Spleen (tissue), 13 donors: ENCODE measurements at places on chromosomes 7 and 10. TPM values are rescaled to one million over a fixed set of nuclear protein-coding genes. Genes with fewer than 3 reads are reported as not detected.

GRCh38 chr7:92366730-92367129, 80.6 kb upstream of the GATAD1 start:
- DNase-seq, result no peak
- H3K4me1 ChIP-seq, result no peaks in the 10 kb centered on the region
- H3K4me3 ChIP-seq, result no peak overlapping the region
- H3K36me3 ChIP-seq, result peaks cover 17% of the 10 kb centered on the region

DNA sequence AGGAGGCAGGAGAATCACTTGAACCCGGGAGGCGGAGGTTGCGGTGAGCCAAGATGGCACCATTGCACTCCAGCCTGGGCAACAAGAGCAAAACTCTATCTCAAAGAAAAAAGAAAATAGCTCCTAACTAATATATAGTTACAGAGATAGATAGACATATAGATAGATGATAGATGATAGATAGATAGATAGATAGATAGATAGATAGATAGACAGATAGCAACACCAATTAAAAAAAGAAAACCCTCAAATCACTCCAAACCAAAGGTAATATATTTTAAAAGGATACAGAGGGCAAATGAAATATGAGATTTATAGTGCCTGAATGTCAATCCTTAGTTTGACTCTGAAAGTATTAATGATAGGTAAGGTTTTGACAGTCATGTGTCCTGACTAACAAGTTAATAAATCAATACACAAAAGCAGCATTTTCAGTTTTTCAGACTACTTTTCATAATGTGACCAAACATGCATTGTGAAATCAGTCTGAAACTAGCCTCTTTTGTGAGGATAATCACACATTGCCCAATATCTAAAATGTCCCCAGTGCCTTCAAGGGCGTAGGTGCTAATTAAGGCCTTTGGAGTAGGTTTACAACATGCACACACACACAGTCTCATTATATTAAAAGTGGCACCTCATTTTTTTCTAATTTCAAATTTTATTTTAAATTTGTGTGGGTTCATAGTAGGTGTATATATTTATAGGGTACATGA, 61.2 kb downstream of the BPGM start:
- no peak for DNase-seq
- no peaks in the 10 kb centered on the region for H3K27me3 ChIP-seq
- H3K27ac ChIP-seq, result no peak overlapping the region

- no peaks in the 10 kb centered on the region for H3K27me3 ChIP-seq
- no peak overlapping the region for H3K4me3 ChIP-seq
- no peak for DNase-seq
Observed at GRCh38 chr7:115226410-115226809, 304.5 kb downstream of the MDFIC start.

- no peak overlapping the region for H3K4me3 ChIP-seq
- peak overlapping the region; percentile 92 for H3K27ac ChIP-seq
- DNase-seq, result no peak
- peaks cover 3% of the 10 kb centered on the region for H3K27me3 ChIP-seq
- peaks cover 19% of the 10 kb centered on the region for H3K4me1 ChIP-seq
Observed at GRCh38 chr7:106346678-106347217, 62.0 kb upstream of the NAMPT start.

DNA sequence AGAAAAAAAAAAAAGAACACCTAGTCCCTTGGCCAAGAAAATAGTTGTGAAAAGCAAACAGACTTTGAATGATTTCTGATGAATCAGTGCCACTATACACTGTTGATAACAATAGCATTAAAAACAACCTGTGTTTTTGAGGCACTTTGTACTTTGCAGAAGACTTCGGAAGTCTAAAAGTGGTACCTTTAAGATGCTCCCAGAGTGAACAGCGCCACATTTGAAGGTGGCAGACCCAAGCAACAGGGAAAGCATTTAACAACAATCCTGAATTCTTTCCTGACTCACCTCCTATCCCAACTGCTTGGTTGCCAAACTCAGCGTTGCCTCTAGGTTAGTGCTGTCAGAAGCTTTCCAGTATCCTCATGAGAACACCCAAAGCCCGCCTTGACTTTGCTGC, 102.5 kb upstream of the CCDC6 start:
- H3K27ac ChIP-seq, result no peak overlapping the region
- DNase-seq, result no peak
- no peaks in the 10 kb centered on the region for H3K27me3 ChIP-seq

- no peaks in the 10 kb centered on the region for H3K27me3 ChIP-seq
- no peaks in the 10 kb centered on the region for H3K36me3 ChIP-seq
- H3K4me1 ChIP-seq, result no peaks in the 10 kb centered on the region
- H3K4me3 ChIP-seq, result no peak overlapping the region
- no peak for DNase-seq
Observed at GRCh38 chr10:13839430-13839990, 252.7 kb downstream of the PRPF18 start.

DNA sequence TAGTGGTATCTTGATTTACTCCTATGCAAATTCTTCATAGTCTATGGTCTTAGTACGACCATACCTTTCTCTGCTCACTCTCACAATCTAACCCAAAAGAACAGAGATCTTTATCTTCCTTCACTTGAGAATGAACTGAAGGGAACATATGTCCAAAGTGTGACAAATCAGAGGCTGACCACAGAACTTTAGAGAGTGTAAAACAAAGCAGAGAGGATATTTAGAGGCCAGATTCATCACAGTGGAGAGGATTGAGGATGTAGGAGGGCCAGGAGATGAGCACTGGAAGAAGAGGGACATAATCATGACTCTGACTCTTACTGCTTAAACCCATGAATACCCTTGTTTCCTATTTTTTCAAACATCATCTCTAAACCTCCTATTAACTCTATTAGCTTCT, 935.3 kb upstream of the PHF14 start:
- no peak overlapping the region for H3K27ac ChIP-seq
- H3K27me3 ChIP-seq, result no peaks in the 10 kb centered on the region
- no peaks in the 10 kb centered on the region for H3K36me3 ChIP-seq
- H3K4me1 ChIP-seq, result no peaks in the 10 kb centered on the region

DNA sequence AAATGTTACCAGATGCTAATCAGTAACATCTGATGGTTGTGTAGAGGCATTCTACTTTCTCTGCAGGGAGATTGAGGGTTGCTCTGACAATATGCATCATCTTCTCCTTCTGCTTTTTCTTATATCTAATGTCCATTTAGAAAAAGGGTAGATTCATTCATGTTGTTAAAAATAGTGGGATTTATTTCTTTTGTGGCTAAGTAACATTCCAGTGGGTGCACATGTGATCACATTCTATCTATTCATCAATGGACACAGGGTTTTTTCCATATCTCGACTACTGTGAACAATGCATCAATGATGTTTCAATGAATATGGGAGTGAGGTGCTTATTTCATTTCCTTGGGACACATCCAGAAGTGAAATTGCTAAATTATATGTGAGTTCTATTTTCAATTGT, 103.9 kb downstream of the CRPPA start:
- no peak overlapping the region for H3K27ac ChIP-seq
- H3K27me3 ChIP-seq, result no peaks in the 10 kb centered on the region
- no peak overlapping the region for H3K4me3 ChIP-seq
- no peak for DNase-seq
- H3K4me1 ChIP-seq, result no peaks in the 10 kb centered on the region

- no peaks in the 10 kb centered on the region for H3K27me3 ChIP-seq
- no peak for DNase-seq
- no peak overlapping the region for H3K4me3 ChIP-seq
- H3K36me3 ChIP-seq, result no peaks in the 10 kb centered on the region
- no peaks in the 10 kb centered on the region for H3K4me1 ChIP-seq
Observed at GRCh38 chr7:53835301-53835700, 706.9 kb upstream of the VSTM2A start.

GRCh38 chr10:47323087-47323486, 833 bp downstream of the GDF2 start:
- H3K27ac ChIP-seq, result no peak overlapping the region
- H3K4me1 ChIP-seq, result no peaks in the 10 kb centered on the region
- no peaks in the 10 kb centered on the region for H3K27me3 ChIP-seq
- DNase-seq, result no peak

DNA sequence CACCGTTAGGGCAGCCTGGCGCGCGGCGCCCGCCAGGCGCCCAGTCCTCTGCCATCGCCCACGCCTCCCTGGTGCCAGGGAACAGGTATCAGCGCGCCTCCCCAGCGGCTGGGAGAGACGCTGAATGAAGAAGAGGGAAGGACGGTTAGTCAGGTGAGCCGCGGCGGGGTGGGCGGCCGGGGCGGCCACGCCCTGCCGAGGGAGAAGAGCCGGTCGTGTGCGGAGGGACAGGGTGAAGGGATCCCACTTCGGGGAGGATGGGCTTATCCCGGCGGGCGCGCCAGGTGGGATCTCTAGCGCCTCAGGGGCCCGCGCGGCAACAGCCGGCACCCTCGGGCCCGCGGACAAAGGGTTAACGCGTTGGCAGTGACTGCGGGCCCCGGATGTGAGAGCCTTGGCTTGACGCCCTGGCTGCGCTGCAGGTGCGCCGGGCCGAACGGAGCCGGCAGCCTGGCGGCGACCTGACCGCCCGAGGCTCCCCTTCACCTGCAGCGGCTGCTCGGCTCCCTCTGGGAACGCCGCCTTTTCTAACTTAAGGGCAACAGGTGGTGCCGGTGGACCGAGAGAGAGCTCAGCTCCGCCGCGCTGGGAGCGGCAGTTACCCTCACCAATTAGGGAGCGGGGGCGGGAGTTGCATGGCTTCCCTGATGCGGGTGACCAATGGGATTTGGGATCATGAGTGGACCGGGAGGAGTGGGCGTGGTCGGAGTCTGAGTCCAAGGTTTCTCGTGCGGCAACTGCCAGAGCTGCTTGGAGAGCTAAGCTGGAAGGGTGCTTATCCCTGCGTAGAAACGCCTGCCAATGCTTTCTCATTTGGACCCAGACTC, at the start of gene ARL4A:
TSS of gene ARL4A (plus strand) at position 743 of the 827 bp plus-strand sequence. CDS start 622 bp downstream, outside the sequence.
- H3K27me3 ChIP-seq, result no peaks in the 10 kb centered on the region
- H3K27ac ChIP-seq, result peak within 1 kb of the TSS; percentile 94
- DNase-seq, result peak; percentile 96
- peaks cover 18% of the 10 kb centered on the region for H3K4me1 ChIP-seq
- peak within 1 kb of the TSS; percentile 98 for H3K4me3 ChIP-seq
- H3K36me3 ChIP-seq, result no peaks in the 10 kb centered on the region

GRCh38 chr10:45001381-45002148, 842 bp downstream of the ZNF22 start:
- H3K27ac ChIP-seq, result peak overlapping the region; percentile 80
- peak overlapping the region; percentile 37 for H3K4me3 ChIP-seq
- peak; percentile 89 for DNase-seq
- H3K4me1 ChIP-seq, result peaks cover 44% of the 10 kb centered on the region

DNA sequence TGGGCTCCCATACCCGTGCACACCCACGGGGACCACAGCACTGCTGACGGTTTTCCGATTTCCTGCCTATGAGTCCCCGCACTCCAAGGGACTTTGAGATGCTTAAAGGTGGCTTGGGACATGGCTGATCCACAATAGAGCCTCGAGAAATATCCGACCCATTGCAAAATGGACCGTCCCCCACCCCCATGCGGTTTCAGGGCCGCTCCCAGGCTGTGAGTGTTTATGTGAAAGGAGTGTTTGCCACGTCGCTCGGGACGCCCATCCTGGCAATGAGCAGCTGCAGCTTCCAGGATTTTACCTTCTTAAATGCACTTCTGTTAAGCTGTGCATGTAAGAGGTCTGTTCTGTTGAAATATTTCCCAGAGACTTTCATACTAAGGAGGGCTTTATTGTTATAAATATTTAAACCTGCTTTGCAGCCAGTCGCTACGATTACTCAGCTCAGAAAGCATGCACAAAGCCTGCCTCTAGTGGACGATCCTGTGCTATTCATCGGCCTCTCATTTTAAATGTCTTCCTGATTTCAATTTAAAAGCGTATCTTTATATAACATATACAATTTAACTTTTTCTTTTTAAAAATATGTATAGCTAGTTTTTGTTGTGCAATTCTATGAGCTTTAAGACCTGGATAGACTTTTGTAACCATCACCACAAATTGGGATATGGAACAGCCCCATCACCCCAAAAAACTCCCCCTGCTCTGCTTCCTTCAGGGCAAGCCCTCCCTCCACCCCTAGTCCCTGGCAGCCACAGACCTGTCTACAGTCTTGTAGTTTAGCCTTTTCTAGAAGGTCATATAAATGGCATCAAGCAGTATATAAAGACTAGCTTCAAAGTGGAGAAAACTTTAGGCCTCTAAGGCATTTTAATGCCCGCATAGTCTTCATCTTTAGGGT, 418.3 kb downstream of the PAXIP1 start:
- no peak overlapping the region for H3K27ac ChIP-seq
- H3K4me1 ChIP-seq, result no peaks in the 10 kb centered on the region
- no peaks in the 10 kb centered on the region for H3K36me3 ChIP-seq
- H3K27me3 ChIP-seq, result no peaks in the 10 kb centered on the region
- no peak for DNase-seq

DNA sequence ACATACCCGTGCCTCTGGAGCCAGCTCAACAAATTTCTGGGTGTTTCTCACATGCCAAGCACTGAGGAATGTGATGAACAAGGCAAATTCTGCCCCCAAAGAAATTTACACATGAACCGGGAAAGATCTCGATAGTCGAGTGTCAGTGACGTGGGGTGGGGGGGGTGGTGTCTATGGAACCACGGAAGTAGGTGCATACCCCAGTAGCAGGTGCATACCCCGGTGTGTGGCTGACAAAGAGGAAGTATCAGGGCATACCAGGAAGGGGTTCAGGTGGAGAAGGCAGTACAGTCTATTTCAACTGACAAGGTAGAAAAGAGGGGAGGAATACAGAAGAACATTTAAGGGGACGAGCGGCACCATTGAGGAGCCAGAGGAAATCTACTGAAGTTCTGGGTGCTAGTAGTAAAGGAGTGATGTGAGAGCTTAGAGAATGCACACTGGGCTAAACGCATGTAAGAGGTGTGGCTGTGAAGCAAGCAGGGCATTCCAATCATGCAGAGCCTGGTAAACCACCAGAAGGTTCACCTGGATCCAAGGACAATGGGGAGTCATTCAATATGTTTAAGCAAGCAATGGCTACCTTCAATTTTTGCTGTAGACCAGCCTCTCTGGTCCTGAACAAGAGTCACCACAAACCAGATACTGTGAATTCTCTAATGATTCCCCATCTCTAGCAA, 6.2 kb downstream of the CCDC6 start:
- H3K27me3 ChIP-seq, result no peaks in the 10 kb centered on the region
- peaks cover 20% of the 10 kb centered on the region for H3K36me3 ChIP-seq
- DNase-seq, result peak; percentile 83
- peaks cover 99% of the 10 kb centered on the region for H3K4me1 ChIP-seq
- H3K27ac ChIP-seq, result peak overlapping the region; percentile 53
- no peak overlapping the region for H3K4me3 ChIP-seq

The CLCN1 gene
- total RNA-seq, result 0.19 TPM

The SAP25 gene
- total RNA-seq, result 21.1 TPM

The STAG3 gene
- 43.3 TPM for total RNA-seq

The SPOCK2 gene
- 43.5 TPM for total RNA-seq

The GSTO2 gene
- 0.77 TPM for total RNA-seq

The TMEM139 gene
- 0.60 TPM for total RNA-seq

The PRLHR gene
- total RNA-seq, result not detected

The MTERF1 gene
- total RNA-seq, result 20.1 TPM

The ITGB1 gene
- 365 TPM for total RNA-seq

The PNLIP gene
- not detected for total RNA-seq

The TACR2 gene
- 0.25 TPM for total RNA-seq
